Cardiac septum (tissue), 1 donor: ENCODE measurements at places on chromosomes 11 and 22. TPM values are rescaled to one million over a fixed set of nuclear protein-coding genes. Genes with fewer than 3 reads are reported as not detected.

CUL5 gene
- 37.5 TPM for total RNA-seq

RFPL2 gene
- not detected for total RNA-seq

CLCF1 gene
- total RNA-seq: 4.0 TPM

TPBGL gene
- 0.08 TPM for total RNA-seq

TMEM126B gene
- total RNA-seq: 45.2 TPM

KIAA1671 gene
- total RNA-seq: 12.3 TPM

SYT7 gene
- total RNA-seq: 9.3 TPM

CTR9 gene
- total RNA-seq: 27.6 TPM

OR5AK2 gene
- not detected for total RNA-seq

HMOX1 gene
- 17.3 TPM for total RNA-seq

CDPF1 gene
- 7.6 TPM for total RNA-seq

SMARCB1 gene
- total RNA-seq: 50.4 TPM

GPHA2 gene
- total RNA-seq: not detected

NUDT22 gene
- total RNA-seq: 75.0 TPM

FGF3 gene
- total RNA-seq: not detected

AQP11 gene
- total RNA-seq: 0.54 TPM

TSPAN18 gene
- total RNA-seq: 153 TPM

USP2 gene
- total RNA-seq: 80.0 TPM

AGBL2 gene
- 1.2 TPM for total RNA-seq

FBLN1 gene
- total RNA-seq: 70.1 TPM

DENND5A gene
- 132 TPM for total RNA-seq

CEP126 gene
- total RNA-seq: 1.5 TPM

JAM3 gene
- 46.5 TPM for total RNA-seq

GSTT2B gene
- 21.1 TPM for total RNA-seq

ELFN2 gene
- 0.03 TPM for total RNA-seq

KDM4D gene
- total RNA-seq: 0.83 TPM

YAP1 gene
- total RNA-seq: 74.9 TPM

SEPTIN3 gene
- total RNA-seq: not detected

TRPC6 gene
- total RNA-seq: 0.78 TPM

TRIM34 gene
- 2.3 TPM for total RNA-seq

POU2AF1 gene
- 0.13 TPM for total RNA-seq

MRGPRX4 gene
- total RNA-seq: not detected

ALDH3B1 gene
- 5.1 TPM for total RNA-seq

ACR gene
- 0.40 TPM for total RNA-seq

ELMOD1 gene
- total RNA-seq: 0.89 TPM

SCGB2A2 gene
- total RNA-seq: not detected

HPX gene
- total RNA-seq: 0.27 TPM

RIMBP3C gene
- total RNA-seq: 0.08 TPM

NFRKB gene
- total RNA-seq: 12.1 TPM

GLYAT gene
- total RNA-seq: 0.22 TPM

ARHGAP42 gene
- total RNA-seq: 12.0 TPM

MPZL3 gene
- total RNA-seq: 3.8 TPM

DBX1 gene
- total RNA-seq: not detected

RAB36 gene
- 0.70 TPM for total RNA-seq

TMPRSS4 gene
- total RNA-seq: 0.32 TPM

OPCML gene
- total RNA-seq: 0.27 TPM

LDHAL6A gene
- not detected for total RNA-seq
